Activated CD4-positive, alpha-beta T cell treated with anti-CD3 and anti-CD28 coated beads, Interleukin-2, amount 10 ng/mL, durations not matched to agents 7 days and 5 days (primary cell): ENCODE measurements at places on chromosomes 16 and 17. TPM values are rescaled to one million over a fixed set of nuclear protein-coding genes. Genes with fewer than 3 reads are reported as not detected.

DNA sequence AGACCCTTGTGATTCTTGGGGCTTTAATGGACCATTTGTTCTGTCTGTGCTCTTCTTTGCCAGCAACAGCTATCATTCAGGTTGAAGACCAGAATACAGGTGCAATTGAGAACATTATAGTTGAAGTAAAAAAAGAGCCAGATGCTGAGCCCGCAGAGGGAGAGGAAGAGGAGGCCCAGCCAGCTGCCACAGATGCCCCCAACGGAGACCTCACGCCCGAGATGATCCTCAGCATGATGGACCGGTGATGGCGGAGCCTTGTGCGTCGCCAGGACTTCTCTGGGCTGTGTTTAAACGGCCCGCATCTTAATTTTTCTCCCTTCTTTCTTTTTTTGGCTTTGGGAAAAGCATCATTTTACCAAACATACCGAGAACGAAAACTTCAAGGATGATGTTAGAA, 7.3 kb upstream of the CARMIL2 start:
- DNase-seq, result no peak

- DNase-seq, result no peak
Measured at GRCh38 chr17:70969521-70970034, 800.2 kb downstream of the KCNJ2 start.

DNA sequence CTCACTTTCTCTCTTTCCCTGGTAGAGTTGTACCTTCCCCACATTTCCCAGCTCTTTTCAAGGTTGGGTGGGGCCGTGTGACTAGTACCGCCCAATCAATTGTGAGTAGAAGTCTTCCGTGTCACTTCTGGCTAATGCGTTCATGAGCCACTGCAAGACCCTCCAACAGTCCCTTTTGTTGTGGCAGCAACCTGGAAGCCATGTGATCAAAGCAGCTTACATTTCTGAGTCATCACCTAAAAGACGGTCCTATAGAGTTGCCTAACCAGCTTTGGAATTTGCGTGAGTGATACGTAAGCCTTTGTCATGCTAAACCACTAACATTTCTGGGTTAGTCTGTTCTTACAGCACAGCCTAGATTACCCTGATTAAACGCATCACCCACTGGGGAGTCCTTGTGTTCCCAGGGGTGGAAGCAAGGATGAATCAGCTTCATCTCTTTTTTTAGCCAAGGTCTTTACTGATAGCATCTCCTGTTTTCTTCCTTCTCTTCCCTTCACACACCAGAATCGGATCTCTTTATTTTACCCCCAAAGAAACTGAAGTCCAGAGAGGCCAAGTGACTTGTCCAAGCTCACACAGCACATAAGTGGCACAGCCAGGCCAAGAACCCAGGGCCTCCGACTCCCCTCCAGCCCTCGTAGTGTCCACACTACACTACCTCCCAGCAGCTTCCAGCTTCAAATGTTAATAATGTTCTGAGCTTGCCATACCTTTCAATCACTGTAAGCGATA, 366.3 kb upstream of the XYLT1 start:
- DNase-seq, result no peak

DNA sequence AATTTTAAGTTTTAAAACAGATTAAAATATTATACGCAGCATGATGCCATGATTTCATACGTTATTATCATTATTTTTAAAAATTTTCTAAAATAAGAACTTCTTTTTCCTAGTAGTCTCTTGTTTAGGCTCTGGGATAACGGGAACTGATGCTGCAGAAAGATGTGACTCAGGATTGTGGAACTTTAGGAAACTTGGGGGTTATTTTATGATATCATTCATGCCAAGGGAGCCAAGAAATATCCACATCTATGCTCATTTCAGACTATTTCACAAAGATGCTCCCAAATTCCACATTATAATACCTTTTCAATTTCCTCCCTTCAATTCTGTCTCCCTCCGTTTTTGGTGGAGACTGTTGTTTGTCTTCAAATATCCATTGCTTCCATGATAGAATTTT, 236.4 kb downstream of the HS3ST3A1 start:
- DNase-seq, result no peak

The CD7 gene
- total RNA-seq, result 292 TPM

The PDP2 gene
- 20.8 TPM for total RNA-seq
